ENCODE measurements at places on chromosomes 5 and 9. TPM values are rescaled to one million over a fixed set of nuclear protein-coding genes. Genes with fewer than 3 reads are reported as not detected.

GPSM1 gene
- total RNA-seq: 26.7 TPM

ZNF189 gene
- total RNA-seq: 16.9 TPM

ZNF454 gene
- total RNA-seq: 2.6 TPM

NUDT2 gene
- 14.1 TPM for total RNA-seq

SHC3 gene
- total RNA-seq: 0.77 TPM

ORM2 gene
- not detected for total RNA-seq

All from heart left ventricle (tissue), 16 donors.